ENCODE measurements at places on chromosomes 3 and 15. TPM values are rescaled to one million over a fixed set of nuclear protein-coding genes. Genes with fewer than 3 reads are reported as not detected.

Gene P2RY12
- total RNA-seq: not detected

Gene CLCN2
- 5.7 TPM for total RNA-seq

Gene DPPA2
- total RNA-seq: not detected

Gene NANOGP8
- total RNA-seq: not detected

Gene ARPC4
- total RNA-seq: 251 TPM

Gene CRYGS
- 1.6 TPM for total RNA-seq

Gene ECE2
- total RNA-seq: not detected

Gene EPB42
- total RNA-seq: not detected

Gene DNAH12
- not detected for total RNA-seq

Gene IL1RAP
- 514 TPM for total RNA-seq

Gene EFCC1
- 0.40 TPM for total RNA-seq

Gene ZNF660
- 0.03 TPM for total RNA-seq

Gene RBSN
- 21.2 TPM for total RNA-seq

Gene CCR3
- not detected for total RNA-seq

Gene GXYLT2
- total RNA-seq: 27.2 TPM

Gene ZXDC
- 20.9 TPM for total RNA-seq

Gene SLC9C1
- total RNA-seq: 0.64 TPM

Gene HEG1
- total RNA-seq: 7.7 TPM
